Activated CD4-positive, alpha-beta T cell treated with anti-CD3 and anti-CD28 coated beads, Interleukin-2, amount 50 U/mL, for 4 hours (primary cell): ENCODE measurements at places on chromosomes 5 and 9.

GRCh38 chr5:166086568-166086967 lies 2204.9 kb upstream of the WWC1 start:
- no peak for DNase-seq

- DNase-seq, result no peak
These were observed 16.2 kb upstream of the IL3 start for GRCh38 chr5:132044207-132044606.

DNA sequence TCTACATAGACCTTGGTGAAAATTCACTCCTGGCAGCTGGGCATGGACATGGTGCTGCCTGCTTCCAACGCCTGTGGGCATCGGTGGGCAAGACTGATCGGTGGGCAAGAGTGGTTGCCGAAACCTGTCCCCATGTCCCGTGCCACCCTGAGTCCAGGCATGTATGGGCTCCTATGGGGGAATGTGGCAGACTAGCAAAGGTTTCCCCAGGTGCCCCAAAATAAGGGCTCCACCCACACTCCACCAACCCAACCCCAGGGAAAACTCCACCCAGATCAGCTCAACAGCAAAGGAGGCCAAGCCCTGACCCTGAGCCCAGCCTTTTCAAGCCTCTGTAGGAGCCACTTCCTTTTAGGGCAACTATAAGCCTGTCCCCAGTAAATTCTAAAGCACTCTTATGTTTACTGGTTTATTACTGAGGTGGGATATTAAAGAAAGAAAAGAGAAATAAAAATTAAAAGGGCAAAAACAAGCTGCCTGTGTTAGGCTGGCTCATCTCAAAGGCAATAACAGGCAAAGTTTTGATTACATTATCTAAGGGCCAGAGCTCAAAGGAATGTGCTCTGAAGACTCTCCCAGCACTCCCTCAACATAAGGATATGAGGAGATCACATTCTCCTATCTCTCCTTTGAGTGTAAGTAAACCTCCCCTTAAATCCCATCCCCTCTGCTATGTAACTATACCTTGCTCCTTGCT lies 8.9 kb upstream of the SPATA31E1 start:
- DNase-seq, result no peak

- no peak for DNase-seq
These were observed 135.2 kb downstream of the GNAQ start for GRCh38 chr9:77896269-77896937.

DNA sequence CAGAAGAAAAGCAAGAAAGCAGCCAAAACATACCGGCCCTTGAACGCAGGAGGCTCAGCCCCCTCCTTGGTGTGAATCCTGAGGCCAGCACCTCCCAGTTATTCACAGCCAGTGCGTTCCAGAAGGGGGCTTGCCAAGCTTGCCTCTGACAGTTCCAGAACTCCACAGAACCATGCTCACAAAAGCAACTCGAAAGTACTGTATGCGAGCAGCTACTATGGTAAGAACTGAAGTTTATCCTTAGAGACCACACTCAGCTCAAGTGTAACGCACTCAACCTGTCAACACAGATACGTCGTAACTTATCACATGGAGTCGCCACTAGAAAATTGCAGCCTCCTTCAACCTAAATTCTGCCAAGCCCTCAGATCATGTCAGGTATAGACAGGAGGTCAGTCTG lies 1.4 kb downstream of the UBAC1 start:
- DNase-seq, result no peak

GRCh38 chr5:53487436-53487835 lies 7.0 kb downstream of the FST start:
- no peak for DNase-seq
